Fibroblast of skin of left quadriceps (primary cell): ENCODE measurements at places on chromosomes 3 and 15.

DNA sequence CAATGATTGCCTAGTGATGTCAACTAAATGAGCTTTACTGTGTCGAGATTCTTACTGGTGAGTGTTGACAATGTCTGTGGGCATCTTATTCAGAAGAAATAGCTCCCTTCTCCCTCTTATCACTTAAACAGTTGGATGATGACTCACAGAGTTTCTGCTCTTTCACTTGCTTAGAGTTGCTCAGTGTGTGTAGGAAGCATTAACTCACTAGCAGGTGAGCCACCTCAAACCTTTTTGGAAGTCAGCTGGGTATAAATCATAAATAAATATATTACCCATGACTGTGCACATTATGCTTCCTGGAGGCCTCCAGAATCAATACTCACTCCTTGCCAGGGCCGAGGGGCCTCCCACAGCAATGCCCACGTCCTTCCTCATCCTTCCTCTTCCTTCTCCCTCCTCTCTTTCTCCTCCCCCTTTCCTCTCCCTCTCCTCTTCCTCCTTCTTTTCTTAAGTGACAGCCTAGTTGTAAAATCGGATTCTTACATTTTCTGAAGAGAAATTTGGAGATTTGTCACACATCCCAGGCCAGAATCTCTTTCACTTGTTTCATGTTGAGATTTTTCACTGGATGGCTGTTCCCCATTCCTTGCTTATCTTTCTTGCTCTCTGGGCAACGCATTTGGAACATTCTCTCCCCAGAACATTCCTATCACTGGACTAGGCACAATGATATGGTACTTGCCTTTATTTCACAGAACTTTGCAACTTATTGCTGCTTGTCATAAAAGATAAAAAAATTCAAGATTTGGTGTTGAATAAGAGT lies 17.5 kb downstream of the SHC4 start:
- DNase-seq, result no peak

GRCh38 chr3:14581334-14582044 lies 41.3 kb upstream of the GRIP2 start:
- DNase-seq, result no peak

DNA sequence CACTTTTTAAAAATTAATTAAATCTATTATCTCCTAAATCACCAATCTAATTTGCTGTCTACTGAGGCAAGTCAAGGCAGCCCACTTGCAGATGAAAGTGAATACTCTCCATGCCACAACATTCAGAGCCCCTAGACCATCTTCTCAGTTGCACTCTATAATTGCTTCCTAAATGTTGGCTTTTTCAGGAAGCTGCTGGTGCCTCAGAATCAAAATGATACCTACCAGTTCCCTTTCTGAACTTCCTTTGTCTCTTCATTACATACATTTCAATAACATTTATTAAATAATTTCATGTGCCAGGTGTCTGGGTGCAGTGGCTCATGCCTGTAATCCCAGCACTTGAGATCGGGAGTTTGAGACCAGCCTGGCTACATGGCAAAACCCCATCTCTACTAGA lies 124.1 kb downstream of the SERPINI1 start:
- no peak for DNase-seq

DNA sequence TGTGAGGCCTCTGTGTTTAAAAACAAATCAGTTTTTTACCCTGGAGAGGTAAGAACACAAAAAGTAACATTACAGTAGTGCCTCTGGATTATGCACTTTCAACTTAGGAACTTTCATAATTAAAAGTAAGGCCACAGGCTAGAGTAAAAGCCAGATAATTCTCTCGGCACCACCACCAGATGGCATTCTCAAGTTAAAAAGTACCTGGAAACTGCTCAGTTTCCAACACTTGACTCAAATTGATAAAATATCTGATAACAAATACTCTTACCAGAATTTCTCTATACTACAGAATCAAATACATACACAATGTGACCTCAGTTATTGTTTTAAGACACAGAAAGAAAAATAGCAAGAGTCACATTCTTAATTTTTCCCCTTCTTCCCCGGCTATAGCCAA lies 19.9 kb downstream of the SPICE1 start:
- DNase-seq, result no peak

GRCh38 chr3:61809879-61810278 lies 248.5 kb downstream of the PTPRG start:
- DNase-seq, result no peak

- DNase-seq, result peak; percentile 80
Observed at GRCh38 chr15:41606997-41607396, 48.0 kb downstream of the TYRO3 start.

- DNase-seq, result no peak
Observed at GRCh38 chr3:148332509-148332908, 365.2 kb upstream of the AGTR1 start.

GRCh38 chr3:116067326-116067725 lies 378.0 kb downstream of the LSAMP start:
- no peak for DNase-seq

DNA sequence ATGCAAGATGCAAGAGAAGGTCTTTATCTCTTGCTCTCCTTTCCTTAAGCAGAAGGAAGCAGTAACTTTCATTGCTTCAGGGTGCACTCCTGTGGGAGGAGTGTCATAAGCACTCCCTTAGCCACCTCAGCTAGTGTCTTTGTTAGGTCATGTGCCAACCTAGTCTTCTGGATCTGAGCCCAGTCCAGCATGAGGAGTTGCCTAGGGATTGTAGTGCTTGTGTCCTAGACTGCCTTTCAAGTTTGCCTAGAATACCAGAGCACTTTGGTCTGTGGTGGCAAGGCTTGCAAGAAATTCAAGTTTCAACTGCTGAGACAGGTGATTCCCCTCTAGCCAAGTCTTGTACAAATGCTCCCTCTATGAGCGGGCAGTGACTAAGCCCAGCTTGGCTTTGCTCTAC lies 633.6 kb downstream of the ZNF385D start:
- no peak for DNase-seq
